Chondrocyte (in vitro differentiated cells): ENCODE measurements at places on chromosomes 1 and 21.

DNA sequence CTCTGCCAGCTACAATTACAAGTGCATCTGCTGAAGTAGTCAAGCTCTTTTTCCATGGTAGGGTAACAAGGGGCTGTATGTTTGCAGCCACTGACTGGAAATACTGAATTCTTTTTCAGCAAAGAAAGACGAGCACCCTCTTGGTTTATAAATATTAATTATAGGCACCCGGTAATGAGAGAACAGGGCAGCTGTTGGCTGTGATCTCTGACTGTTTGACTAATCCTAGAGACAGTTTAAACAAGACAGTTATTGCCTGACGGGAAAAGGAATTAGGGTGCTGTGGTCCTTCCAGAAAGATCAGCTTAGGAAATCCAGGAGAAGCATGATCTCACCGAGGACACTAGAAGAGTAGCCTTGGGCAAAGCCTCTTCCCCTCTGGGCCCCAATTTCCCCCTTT is 183.7 kb upstream of the ZC3H12A start:
- DNase-seq: no peak

DNA sequence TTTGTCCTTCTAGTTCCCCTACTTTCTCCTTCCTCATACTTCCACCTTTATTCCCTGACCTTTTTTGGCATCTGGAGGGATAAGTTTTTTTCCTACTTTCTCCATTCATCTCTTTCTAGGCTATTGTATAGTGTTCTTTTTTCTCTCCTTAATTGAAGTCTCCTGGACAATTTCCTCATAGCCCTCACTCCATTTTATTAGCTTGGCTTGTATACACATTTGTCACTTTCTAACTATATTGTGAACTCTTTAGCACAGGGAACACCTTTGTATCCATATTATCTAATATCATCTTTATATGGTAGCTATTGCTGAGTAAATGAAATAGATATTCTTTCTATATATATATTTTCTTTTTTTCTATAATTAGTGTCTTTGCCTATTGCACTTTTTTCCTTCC is 47.6 kb downstream of the TMED5 start:
- DNase-seq: no peak

DNA sequence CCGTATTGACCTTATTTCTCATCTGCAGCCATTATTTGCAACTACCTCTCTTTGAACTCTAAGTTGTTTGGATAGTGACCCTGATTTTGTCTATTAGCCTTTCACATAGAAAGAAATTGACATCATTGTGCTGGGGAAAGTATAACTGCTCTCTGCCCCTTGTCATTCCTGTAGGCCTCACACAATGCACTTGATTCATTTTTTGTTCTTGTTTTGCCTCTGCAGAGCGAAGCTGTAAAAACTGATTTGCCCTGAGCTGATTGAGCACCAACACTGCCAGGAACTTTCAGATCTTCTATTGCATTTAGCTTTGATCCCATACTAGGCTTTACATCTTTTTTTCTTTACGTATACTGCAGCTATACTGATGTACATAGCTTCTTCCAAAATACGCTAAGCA is 167.2 kb upstream of the PTBP2 start:
- DNase-seq: no peak

- no peak for DNase-seq
These were observed 16.3 kb downstream of the POGK start for GRCh38 chr1:166855558-166855957.

DNA sequence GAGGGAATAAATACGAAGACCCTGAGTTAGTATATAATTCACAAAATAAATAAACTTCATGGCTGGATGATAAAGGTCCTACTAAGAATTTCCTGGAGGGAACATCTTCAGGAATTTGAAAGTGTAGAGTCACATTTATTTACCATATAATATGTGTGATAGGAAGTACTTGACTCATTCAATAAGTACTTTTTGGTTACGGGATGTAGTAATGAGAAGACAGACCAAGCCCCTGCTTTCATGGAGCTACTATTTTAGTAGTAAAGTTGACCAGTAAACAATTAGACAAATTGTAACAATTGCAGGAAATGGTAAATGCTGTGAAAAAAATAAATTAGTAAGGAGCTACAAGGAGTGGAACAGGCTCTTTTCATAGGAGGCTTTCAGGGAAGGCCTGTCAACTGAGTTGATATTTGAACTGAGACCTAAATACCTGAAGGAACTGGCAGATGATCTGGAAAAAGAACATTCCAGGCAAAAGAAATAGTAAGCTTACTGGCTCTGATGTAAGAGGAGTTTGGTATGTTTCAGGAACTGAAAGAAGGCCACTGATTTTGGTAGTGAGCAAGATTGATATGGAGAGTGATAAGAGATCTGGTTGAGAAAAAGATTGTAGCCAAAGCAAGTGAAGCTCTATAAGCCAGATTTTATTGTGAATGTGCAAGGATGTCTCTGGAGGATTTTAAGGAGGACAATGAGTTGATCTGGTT is 36.2 kb downstream of the CAMSAP2 start:
- DNase-seq: no peak
